Activated naive CD4-positive, alpha-beta T cell treated with anti-CD3 and anti-CD28 coated beads, Interleukin-2, amount 10 ng/mL, durations not matched to agents 5 hours and 36 hours (primary cell): ENCODE measurements at places on chromosomes 12 and 14. TPM values are rescaled to one million over a fixed set of nuclear protein-coding genes. Genes with fewer than 3 reads are reported as not detected.

The TAC3 gene
- total RNA-seq, result not detected

The AHSA1 gene
- 137 TPM for total RNA-seq

The CMTM5 gene
- not detected for total RNA-seq

The CCDC92 gene
- total RNA-seq, result 23.9 TPM
